ENCODE measurements at places on chromosomes 1 and 21.

GRCh38 chr1:193676996-193677549 is 490.7 kb upstream of the B3GALT2 start:
- no peak for DNase-seq

DNA sequence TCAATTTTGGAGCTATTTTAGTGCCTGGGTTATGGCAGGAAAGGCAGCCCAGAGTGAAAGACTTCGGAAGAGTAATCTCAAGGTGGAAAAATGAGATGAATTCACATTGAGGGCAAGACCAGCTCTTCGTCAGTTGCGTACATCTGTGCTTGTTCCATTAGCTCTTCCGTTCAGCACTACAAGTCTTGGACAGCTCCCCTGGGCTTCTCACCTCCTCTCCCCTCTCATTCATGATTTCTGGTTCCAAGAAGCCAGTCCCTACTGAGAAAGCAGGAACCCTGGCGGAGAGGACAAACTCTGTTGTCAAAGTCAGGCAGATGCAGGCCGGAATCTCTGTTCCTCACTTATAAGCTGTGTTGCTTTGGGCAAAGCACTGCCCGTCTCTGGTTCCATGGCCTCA is 76.5 kb downstream of the ACTL8 start:
- no peak for DNase-seq

- DNase-seq, result no peak
These were observed 153.9 kb downstream of the GRIK3 start for GRCh38 chr1:36880155-36881067.

- DNase-seq, result no peak
These were observed 28.2 kb downstream of the TLR5 start for GRCh38 chr1:223114871-223115270.

DNA sequence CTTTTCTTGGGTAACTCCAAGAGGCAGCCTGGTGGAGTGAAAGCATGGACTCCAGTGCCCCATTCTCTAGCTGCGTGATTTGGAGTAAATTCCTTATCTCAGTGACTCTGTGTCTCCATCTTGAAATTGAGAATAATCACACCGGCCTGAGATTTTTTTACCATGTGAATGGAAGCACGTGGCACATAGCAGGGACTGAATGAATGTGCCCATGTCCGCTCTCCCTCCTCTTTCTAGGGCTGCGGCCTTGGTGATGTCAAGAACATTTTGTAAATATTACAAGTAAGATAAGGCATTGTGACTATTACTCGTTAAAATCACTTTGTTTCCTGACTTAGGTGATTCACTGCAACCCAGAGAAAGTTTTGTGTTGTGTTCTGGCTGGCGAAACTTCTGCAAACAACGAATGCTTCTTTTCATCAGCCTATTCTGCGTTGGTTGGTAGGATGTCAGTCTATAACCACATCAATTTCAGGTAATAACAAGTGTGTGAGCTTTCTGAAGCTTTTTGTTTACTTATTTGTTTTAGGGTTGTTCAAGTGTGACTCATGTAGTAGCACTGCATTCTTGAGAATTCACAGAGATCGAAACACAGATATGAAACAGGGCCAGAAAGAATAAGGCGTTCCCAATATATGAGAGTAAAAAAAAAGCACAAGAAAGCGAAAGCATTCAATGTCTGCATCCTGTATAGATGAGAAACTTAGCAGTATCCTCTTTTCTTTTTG is 135.7 kb upstream of the SLC45A1 start:
- no peak for DNase-seq

GRCh38 chr1:168422203-168422847 is 121.5 kb downstream of the XCL2 start:
- DNase-seq, result no peak

DNA sequence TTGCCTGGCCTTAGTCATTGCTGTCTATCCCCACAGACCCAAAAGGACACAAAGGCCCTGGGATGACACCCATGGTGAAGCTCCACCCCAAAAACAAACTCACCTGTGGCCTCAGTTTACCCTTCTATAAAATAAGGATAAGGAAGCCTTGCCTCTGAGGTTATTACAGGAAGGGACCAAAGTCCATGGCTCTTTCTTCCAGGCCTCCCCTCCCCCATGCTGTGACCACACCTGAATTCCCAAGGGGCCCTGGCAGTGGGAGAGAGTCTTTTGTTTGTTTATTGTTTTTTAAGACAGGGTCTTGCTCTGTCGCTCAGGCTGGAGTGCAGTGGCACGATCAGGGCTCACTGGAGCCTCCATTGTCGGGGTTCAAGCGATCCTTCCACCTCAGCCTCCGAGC is 10.5 kb upstream of the TNFRSF25 start:
- no peak for DNase-seq

GRCh38 chr1:96995351-96995750 is 273.8 kb downstream of the PTBP2 start:
- no peak for DNase-seq

- no peak for DNase-seq
These were observed 24.8 kb downstream of the CSF1 start for GRCh38 chr1:109935451-109935900.

DNA sequence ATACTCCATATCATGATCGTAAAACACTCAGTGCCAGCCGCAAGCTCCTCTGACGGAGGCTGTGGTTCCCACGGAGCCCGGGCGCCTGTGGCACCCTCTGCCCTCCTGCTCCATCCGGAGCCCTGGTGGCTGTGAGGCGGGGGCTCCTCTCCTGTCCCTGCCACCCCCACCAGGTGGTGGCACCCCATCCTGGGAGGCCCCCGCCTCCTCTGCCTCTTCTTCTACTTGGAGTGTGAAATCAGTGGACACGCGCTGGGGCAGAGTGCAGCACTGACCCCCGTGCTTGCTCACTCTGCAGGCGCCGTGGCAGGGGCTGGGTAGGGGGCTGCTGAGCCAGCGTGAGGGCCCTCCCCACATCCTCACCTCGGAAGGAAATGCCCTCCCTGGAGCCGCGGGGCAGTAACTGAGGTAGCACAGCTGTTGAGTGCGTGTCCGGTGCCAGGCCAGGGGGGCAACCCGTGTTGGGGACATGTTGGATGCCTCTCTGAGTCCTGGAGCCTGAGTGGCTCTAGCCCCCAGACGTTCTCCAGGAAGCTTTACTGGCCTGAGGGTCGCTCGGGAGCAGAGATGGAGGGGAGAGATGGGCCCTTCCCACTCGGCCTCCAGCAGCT is 58.7 kb upstream of the ABCG1 start:
- no peak for DNase-seq

GRCh38 chr1:227167276-227168101 is 150.8 kb downstream of the CDC42BPA start:
- DNase-seq, result no peak

GRCh38 chr1:43402089-43402865 is 12.6 kb downstream of the SZT2 start:
- no peak for DNase-seq

- DNase-seq, result no peak
These were observed 53.4 kb downstream of the FBXO2 start for GRCh38 chr1:11600836-11601235.

DNA sequence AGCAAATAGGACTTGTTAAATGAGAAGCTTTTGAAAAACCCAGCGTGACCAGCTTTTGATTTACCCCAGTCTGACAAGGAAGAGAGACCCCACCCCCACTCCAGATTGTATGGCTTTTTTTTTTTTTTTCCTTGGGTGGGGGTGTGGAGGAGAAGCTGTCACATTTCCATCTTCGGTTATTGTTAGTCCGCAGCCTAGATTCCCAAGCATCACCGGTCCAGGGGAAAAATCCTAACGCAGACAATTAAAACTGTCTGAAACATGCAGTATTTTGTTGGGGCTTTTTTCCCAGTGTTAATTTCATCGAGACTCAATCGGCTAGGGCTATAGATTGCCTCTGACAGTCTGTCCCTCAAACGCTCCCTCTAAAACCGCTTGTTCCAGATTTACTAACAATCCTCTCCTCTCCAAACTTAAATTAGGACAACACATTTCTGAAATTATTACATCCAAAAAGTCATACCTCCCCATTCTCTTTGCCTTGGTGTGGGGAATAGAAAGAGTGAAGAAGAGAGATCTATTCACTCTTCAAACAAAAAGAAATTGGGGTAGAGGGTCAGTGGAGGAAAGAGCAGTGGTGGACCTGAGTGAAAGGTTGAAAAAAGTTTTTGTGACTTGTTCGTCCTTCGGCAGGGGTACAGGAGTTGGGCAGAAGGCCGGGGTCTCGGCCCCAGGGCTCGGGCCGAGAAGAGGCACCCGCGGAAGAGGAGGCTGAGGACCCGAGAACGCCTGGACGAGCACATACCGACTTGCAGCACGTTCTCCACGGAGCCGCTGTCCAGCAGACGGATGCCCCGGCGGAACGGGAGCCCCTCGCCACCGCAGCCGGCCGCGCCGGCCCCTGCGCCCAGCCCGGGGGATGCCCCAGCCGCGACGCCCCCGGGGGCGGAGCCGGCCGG is 1.1 kb downstream of the ZSWIM5 start:
- DNase-seq, result no peak

GRCh38 chr1:11364170-11364569 is 91.2 kb downstream of the UBIAD1 start:
- no peak for DNase-seq

DNA sequence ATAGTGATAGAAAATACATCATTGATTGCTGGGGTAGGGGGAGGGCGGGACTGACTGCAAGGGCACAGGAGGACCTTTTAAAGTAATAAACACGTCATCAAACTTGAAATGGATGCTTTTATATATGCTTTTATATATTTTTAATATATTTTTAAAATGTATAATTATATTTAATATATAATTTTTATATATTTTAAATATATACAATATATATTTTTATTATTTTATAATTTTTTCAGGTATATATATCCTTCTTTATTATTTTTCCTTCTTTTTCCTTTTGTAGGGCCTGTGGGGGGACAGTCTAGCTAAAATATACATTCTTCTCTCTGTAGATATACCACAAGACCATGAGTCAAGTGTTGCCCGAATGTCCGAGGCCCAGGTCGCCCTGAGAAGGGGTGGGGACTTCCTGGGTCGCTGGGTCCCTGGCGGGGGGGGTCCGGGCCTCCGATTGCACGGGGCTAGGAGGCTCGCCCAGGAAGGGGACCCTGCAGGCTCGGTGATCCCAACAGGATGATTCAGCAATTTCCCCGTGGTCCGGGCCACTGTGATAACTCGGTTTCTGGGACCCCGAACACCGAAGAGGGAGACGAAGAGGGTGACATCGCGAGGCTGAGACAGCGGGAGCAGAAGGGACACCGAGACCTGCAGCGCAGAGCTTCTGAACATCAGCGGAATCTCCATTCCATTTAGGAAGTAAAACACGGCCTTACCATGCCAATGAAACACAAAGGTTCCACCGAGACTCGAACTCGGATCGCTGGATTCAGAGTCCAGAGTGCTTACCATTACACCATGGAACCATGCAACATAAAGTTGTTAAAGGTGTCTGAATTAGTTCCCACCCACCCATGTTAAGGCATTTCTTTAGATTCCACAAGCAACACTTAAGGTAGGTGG is 112.5 kb upstream of the NBPF11 start:
- no peak for DNase-seq

DNA sequence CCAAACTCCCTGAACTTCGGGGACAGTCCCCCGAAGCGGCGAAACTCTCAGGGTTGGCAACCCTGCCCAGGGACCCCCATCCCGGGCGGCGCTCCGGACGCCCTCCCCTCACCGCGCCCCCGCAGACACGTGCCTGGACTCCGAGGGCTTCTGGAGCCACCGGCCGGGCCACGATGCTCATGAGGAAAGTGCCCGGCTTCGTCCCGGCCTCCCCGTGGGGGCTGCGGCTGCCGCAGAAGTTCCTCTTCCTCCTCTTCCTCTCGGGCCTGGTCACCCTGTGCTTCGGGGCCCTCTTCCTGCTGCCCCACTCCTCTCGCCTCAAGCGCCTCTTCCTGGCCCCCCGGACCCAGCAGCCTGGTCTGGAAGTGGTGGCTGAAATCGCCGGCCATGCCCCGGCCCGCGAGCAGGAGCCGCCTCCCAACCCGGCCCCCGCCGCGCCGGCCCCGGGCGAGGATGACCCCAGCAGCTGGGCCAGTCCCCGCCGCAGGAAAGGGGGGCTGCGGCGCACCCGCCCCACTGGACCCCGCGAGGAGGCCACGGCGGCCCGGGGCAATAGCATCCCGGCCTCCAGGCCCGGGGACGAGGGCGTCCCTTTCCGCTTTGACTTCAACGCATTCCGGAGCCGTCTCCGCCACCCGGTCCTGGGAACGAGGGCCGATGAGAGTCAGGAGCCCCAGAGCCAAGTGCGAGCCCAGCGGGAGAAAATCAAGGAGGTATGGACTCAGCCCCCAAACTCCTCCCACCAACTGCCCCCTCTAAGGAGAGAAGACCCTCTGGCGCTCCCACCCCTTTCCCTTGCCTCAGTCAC is 1.2 kb downstream of the MAN1C1 start:
- no peak for DNase-seq
